ENCODE measurements at places on chromosomes 2 and 18.

DNA sequence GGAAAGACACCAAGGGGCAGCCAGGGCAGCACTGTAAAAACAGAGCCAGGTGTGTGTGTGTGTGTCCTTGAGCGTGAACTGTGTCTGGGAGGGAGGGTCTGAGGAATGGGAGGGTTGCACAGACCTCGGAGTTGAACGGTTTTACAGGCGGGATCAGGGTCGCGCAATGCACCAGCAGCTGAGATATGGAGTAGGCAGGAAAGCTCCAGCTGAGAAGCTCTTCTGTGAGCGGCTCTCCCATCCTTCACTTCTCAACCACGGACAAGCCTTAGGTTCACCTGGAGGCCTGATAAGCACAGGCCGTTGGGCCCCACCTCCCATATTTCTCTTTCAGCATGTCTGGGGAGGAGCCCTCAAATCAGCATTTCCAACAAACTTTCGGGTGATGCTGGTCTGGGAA is 12.1 kb downstream of the SERTAD2 start:
- no peak for DNase-seq

- DNase-seq: peak; percentile 96
Observed at GRCh38 chr18:45686891-45687611, 36.9 kb upstream of the SLC14A1 start.

DNA sequence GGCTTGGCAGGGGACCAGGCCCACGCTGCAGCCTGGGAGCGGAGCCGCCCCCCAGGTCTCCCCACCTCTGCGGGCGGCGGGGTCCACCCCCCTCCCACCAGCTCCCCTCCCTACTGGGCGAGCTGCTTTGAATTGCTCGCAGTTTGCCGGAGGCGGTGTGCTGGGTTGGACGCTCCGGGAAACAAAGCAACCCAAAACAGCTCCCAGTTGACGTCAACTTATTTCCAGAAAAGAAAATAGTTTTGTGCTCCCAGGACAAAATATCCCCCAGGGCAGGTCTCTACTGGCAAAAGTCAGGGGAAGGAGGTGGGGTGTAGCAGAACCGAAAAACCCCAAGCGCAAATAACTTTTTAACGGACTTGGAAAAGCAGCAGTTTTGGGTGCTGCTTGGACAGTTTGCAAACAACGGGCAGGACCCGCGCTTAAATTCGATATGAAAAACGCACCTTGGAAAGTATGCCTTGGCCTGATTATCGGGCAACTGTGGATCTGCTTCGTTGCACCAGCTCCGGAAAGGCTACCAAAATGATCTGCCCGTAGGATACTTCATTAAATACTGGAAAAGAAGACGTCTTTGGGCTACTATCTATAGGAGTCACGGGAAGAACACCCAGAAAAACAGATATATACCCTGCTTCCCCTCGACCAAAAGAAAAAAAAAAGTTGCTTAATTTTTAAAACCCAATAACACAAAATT is 2.8 kb upstream of the KCTD1 start:
- DNase-seq: no peak

- peak; percentile 81 for DNase-seq
Observed at GRCh38 chr2:106160786-106161261, 33.3 kb downstream of the UXS1 start.

- DNase-seq: no peak
Observed at GRCh38 chr2:44566059-44566458, 204.3 kb downstream of the CAMKMT start.

GRCh38 chr2:240872317-240873097 is 3.9 kb downstream of the AGXT start:
- DNase-seq: no peak

DNA sequence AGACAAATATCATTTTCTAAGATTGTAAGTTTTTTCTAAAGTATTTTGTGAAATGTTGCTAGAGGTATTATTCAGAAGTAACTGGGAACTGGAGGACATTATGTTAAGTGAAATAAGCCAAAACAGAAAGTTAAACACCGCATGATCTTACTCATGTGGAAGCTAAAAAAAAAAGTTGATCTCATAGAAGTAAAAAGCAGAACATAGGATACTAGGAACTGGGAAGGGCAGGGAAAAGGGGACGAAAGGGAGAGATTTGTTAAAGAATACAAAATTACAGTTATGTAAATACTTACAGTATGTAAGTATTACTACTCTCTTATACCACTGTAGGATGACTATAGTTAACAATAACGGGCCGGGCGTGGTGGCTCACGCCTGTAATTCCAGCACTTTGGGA is 46.7 kb upstream of the CDKL4 start:
- no peak for DNase-seq

- no peak for DNase-seq
Observed at GRCh38 chr2:15748736-15749323, 157.2 kb downstream of the DDX1 start.

- no peak for DNase-seq
Observed at GRCh38 chr2:102191501-102191900, 4.7 kb downstream of the IL1RL2 start.

DNA sequence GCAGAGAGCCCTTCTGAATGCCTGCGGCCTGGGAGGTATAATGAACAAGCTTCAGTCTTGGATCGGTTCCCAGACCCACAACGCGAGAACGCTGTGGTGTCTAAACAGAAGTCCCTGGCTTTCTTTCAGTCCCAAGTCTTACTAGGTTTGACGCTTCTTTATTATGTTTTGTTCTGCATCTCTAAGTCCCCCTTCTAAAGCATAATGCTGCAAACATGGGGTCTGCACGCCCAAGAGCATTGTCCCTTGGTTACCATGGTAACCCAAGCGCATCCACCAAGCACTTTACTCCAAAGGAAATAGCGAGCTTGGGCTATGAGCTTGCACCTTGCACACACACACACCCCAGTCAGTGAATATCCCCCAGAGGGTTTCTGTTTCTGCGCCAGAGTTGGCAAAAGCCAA is 193.7 kb downstream of the INO80D start:
- no peak for DNase-seq
